CD4-positive, alpha-beta T cell treated with Interleukin-12 subunit alpha and Interleukin-12 subunit beta, for 1 hour (primary cell): ENCODE measurements at places on chromosomes 16 and 17.

GRCh38 chr17:61000911-61001310 is 323.3 kb downstream of the BCAS3 start:
- no peak for DNase-seq

DNA sequence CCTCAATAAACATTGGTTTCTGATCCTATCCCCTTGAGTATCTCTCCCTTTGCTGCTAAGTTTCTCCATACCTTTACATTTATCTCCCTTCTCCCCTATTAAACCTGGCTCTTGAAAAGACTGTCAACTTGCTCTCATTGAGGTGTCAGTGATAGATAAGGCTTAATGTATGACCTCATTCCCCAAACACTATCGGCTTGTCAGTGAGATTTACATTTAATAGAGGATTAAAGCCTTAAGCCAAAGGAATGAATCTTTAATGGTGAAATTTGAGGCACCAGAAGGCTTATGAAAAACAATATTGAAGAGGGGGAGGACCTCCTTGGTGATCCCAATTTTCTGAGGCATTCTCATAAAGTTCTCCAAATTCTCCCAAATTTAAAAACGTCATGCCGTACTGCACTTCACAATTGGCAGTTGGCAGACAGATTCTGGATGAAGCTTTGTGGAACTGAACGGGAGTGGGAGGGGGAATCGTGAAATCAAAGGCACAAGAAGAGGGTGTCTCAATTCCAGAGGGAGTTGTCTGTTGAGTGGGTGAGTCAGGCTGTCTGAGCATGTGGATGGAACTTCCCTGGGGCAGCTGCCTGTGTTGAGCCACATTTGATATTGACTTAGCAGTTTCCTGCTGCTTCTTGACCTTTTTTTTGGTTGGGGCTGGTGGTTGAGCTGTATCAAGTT is 478.8 kb downstream of the NPIPA7 start:
- no peak for DNase-seq

DNA sequence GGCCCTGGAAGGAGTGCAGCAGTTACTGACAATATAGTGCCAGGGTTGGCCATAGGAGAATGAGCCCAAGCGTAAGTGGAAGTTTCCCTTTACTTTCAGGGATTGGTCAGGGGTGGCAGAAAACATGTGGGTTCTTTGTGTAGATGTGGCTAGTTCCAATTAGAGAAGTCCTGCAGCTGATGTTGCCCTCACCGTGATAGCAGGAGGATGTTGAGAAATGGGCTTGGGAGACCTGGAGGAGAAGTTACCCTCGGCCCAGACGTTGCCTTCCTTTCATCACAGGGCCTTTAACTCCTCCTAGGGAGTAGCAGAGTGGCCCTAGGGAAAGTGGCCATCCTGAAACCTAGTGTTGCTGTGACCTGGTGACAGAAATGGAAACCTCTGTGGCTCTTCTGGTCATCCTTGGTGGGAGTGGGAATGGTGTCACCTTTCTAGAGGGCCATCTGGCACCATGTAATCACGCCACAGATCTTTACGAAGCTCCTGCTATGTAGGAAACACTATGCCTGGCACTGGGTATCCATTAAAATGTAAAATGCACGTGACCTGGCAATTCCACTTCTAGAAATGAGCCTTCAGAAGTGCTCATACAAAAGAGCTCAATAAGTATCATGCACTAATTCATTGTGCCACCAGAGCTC is 6.7 kb downstream of the TMEM92 start:
- no peak for DNase-seq

DNA sequence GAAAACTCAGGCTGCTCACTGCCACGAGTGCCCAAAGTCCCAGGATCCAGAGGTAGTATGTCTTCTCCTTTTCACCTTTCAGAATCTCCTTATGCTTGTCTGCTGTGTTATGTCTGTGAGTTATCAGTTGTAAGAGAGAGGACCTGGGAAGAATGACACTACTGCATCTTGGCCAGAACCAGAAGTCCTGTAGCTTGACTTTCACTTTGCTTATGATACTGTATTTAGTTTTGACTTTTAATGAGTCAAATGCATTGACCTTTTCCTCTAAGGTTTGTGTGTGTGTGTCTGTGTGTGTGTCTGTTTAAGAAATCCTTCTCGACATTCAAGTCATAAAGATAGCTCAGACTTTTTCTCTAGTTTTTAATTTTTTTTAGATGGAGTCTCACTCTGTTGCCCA is 43.4 kb downstream of the BMERB1 start:
- no peak for DNase-seq

- DNase-seq: no peak
Measured at GRCh38 chr16:86063760-86064405, 164.9 kb downstream of the IRF8 start.

- DNase-seq: no peak
Measured at GRCh38 chr16:48617711-48618148, 7.8 kb upstream of the N4BP1 start.

DNA sequence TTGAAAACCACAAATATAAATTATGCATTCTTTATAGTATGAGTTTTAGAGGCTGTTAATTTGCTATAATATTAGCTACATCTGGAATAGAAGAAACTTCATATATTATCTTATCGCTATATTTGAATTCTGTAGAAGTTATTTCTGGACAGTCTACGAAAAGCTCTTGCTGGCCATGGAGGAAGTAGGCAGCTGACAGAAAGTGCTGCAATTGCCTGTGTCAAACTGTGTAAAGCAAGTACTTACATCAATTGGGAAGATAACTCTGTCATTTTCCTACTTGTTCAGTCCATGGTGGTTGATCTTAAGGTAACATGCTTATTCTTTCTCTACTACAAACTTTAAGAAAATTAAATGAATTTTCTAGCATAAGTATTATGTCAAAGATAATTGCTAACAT is 96.8 kb downstream of the OMG start:
- DNase-seq: no peak

- no peak for DNase-seq
Measured at GRCh38 chr16:49598383-49599170, 225.0 kb downstream of the C16orf78 start.

- no peak for DNase-seq
Measured at GRCh38 chr17:56206351-56206750, 53.1 kb downstream of the ANKFN1 start.

- no peak for DNase-seq
Measured at GRCh38 chr16:73095142-73095820, 47.4 kb upstream of the ZFHX3 start.

DNA sequence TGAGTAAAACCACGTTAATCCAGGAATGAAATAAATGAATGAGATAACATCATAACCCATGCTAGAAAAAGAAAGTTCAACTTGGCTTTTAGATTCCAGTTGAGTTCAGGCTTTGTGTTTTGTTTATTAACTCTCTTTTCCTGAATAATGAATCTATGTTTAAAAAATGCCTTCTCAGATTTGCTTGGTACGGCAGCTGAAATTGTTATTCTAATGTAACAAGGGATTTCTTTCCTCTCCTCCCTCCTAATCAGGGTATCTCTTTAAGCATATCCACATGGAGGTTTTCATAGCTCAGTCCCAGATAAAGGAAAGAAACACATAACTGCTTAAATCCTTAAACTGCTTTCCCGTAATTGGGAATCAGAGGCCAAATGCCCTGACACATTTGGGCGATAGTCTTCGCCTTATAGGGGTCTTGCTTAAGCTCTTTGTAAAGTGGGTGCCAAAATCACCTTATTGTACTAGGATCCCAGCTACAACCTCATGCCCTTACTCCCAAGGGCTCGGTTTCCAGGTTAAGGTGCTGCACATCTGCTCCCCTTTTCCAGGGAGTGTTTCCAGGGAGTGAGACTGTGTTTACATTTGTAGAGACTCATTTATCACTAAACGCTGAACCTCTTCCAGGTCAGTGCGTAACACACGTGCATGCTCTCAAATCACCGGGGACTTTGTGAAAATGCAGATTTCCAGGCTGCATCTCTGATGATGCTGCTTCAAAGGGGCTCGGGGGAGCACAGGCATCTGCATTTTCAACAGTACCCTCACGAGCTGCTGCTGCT is 142.8 kb upstream of the FOXF1 start:
- DNase-seq: no peak

DNA sequence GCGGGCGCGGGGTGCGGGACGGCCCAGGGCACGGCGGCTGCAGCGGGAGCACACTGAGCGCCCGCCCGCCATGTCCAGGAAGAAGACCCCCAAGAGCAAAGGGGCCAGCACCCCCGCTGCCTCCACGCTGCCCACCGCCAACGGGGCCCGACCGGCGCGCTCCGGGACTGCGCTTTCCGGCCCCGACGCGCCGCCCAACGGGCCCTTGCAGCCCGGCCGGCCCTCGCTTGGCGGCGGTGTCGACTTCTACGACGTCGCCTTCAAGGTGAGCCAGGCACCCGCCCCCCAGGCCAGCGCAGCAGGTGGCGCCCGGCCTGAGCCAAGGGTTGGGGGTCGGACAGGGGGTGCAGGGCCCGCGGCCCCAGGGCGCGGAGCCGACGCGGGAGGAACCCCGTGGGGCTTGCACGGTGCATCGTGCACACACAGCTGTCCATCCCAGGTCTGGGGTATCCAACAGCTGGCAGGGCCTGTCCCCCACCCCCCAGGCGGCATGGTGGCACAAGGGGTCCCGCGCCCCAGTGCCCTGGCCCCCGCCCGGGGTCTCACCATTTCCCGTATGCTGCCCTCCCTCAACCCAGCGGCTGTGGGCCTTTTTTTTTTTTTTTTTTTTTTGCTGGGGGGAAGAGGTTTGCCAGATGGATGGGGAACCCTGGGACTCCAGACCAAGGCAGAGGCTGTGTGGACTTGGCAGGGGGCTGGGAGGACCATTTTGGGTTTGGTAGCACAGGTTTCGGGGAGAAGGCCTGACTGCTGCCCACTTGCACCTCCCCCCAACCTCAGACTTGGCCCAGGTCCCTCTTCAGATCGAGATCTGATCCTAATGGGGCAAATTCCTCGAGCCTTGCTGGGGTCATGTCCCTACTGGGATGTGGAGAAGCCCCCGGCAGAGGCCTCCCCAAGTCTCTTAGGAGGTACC is 547 bp downstream of the RAB26 start:
- DNase-seq: peak; percentile 20

- no peak for DNase-seq
Measured at GRCh38 chr16:61313931-61314330, 722.3 kb downstream of the CDH8 start.

GRCh38 chr17:46191322-46192188 is 1.7 kb downstream of the KANSL1 start:
- peak; percentile 59 for DNase-seq

GRCh38 chr16:65574326-65574966 is 452.6 kb upstream of the CDH11 start:
- no peak for DNase-seq

- no peak for DNase-seq
Measured at GRCh38 chr16:27550582-27550920, 607 bp downstream of the KATNIP start.

GRCh38 chr17:28774206-28774605 is 30.4 kb downstream of the TRAF4 start:
- no peak for DNase-seq

DNA sequence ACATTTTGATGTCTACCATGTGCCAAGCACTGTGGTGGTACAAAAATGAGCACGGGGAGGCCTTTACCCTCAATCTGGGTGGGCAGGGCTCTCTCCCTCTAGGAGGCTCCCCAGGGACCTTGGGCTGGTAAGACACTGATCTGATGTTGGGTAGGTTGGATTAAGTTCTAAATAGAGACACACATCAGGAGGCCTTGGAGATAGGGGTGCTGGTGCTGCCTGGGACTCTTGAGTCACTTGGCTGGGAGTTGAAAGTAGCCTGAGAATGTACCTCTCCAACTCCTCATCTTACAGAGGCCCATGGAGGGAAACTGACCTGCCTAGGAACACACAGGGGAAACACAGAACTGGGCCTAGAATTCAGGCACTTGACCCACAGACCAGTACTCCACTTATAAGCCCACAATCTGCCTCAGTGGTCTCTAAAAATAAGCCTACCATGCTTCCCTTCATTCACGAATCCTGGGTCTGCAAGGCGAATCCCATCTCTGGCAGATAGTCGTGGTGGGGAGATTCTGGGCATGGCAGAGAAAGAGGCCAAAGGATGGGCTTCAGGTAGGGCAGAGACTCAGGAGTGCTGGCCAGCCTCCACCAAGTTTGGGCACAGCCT is 1.8 kb upstream of the NEUROD2 start:
- DNase-seq: no peak

DNA sequence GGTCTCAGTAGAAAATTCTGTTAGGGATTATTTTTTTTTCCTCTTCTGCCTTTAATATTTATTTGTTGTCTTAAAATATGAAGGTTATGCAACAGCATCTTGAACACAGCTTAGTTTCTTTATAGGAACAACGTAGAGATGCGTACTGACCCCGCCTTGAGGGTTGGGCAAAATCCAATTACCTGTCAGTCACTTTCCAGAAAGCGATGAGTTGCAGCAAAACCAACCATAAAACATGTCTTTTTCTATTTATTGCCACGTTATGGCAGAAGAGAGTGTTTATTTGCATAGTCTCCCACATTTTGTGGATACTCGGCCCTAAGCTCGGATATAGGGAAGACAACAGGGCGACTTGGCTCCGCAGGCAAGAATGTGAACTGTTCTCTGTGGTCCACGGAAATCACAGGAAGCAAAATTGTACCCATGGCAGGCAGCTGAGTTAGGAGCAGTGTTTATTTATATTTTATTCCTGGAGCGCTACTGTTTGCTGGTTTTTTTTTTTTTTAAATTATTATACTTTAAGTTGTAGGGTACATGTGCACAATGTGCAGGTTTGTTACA is 44.3 kb upstream of the CACNG5 start:
- DNase-seq: no peak
